ENCODE measurements at places on chromosomes 4 and X. TPM values are rescaled to one million over a fixed set of nuclear protein-coding genes. Genes with fewer than 3 reads are reported as not detected.

The PFKFB1 gene
- not detected for total RNA-seq

GRCh38 chr4:140136509-140136908, 17.5 kb downstream of the MAML3 start:
- DNase-seq: no peak

DNA sequence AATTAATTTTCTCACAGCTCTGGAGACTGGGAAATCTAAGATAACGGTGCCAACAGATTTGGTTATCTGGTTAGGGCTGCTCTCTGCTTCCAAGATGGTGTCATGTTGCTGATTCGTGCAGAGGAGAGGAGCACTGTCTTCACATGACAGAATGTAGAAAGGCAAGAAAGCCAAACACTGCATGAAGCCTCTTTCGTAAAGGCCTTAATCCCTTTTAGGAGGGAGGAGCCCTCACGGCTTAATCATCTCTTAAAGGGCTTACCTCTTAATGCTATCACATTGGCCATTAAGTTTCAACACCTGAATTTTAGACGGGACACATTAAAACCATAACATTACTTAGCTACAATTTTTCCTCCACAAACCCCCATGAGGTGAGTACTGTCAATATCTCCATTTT, 174.1 kb downstream of the COX18 start:
- DNase-seq: no peak

GRCh38 chr4:65671372-65671771, 1.1 kb upstream of the EPHA5 start:
- DNase-seq: no peak

The MAGEC3 gene
- not detected for total RNA-seq

The RGS12 gene
- total RNA-seq: 7.1 TPM

The CPE gene
- total RNA-seq: not detected

- DNase-seq: no peak
These were observed 343.8 kb upstream of the CLNK start for GRCh38 chr4:11028334-11028733.

DNA sequence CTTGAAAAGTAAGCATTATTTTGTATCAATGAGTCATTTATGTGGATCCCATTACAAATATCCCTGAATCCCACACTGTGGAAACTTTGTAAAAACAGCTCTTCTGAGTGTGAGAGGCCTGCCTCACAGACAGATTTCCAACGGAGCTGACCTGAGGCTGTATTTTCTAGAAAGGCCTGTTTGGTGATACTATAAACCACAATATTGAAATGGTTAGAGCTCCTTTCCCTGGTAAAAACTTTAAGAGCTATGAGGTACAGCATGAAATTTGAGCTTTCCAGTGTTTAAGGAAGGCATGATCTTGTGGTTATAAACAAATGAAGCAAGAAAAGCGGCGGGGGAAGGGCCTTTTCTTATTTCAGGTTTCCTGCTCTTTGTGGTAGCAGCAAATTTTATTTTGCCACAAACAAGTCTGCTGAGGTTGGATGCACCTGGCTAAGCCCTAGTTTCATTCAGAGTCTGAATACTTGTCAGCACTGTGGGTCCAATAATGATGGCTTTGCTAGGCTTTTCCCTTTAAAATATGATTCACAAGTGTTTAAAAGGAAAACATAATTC, 86.8 kb upstream of the ETNPPL start:
- no peak for DNase-seq

- DNase-seq: no peak
These were observed 279.6 kb upstream of the PITX2 start for GRCh38 chr4:110902500-110902899.
